ENCODE measurements at places on chromosomes 5 and 9.
A peak's percentile ranks its signal among the peaks of the same experiment; 100 is the strongest.

GRCh38 chr5:157269165-157269671, 3.3 kb downstream of the CYFIP2 start:
- no peak for ATAC-seq

- no peak for ATAC-seq
Measured at GRCh38 chr9:14633148-14633547, 60.1 kb downstream of the ZDHHC21 start.

DNA sequence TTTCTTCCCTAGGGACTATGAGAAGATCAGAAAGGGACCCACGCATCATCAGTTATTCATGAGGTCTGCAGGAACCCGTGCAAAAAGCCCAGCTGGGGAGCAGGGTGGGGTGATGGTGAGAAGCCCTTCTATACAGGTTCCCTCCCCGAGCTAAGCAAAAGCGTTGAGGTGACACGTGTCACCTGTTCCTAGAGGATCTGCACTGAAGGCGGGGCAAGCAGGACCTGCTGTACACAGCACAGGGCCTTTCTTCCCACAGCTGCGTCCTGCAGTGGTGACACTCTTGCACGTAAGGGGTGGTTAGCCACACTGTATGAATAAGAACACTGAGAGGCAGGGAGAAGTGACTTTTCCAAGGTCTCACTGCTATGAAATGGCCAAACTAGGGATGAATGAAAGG, 37.2 kb upstream of the SH3PXD2B start:
- ATAC-seq = no peak

GRCh38 chr5:52893105-52893504, 96.0 kb upstream of the ITGA2 start:
- no peak for ATAC-seq

GRCh38 chr9:113454914-113455761, 8.4 kb upstream of the RGS3 start:
- ATAC-seq = no peak

GRCh38 chr9:89659891-89660685, 55.3 kb downstream of the GADD45G start:
- peak; percentile 49 for ATAC-seq

DNA sequence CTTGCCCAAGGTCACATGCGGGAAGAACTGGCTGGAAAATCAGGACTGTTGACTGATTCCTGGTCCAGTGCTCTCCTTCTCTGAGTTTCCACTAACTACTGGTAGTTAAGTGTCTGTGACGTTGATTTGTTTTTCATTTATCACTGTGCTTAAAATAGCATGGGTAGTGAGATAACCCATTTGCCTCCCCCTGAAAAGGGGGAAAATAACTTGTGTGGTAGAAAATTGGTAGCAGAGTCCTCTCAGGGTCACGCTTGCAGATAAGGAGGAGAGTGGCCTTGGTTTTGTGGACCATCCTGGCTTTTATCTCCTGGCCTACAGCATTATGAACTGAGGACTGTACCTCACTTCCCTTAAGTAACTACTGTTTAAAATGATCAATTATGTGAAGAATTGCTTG, 10.9 kb downstream of the FUBP3 start:
- no peak for ATAC-seq

GRCh38 chr5:61801174-61801573, 469.1 kb downstream of the ZSWIM6 start:
- ATAC-seq = no peak

DNA sequence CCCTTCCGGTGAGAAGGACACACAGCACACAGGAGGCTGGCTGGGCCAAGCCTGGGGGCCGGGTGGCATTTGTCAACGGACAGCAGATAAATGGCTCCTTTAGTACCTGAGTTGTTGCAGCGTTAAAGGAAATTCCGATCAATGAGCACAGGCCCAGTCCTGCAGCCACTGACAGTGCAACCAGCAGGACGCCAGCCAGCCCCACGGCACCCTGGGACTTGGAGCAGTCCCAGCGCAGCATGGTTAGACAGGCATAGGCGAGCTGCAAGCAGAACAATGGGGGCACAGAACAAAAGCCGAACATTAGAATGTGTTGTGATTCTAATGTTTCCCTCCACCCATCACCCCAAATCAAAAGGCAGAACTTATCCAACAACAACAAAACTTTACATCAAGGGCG, 39.3 kb downstream of the PTCH1 start:
- ATAC-seq = no peak

GRCh38 chr5:122341087-122341486, 29.1 kb downstream of the SNCAIP start:
- ATAC-seq = no peak

DNA sequence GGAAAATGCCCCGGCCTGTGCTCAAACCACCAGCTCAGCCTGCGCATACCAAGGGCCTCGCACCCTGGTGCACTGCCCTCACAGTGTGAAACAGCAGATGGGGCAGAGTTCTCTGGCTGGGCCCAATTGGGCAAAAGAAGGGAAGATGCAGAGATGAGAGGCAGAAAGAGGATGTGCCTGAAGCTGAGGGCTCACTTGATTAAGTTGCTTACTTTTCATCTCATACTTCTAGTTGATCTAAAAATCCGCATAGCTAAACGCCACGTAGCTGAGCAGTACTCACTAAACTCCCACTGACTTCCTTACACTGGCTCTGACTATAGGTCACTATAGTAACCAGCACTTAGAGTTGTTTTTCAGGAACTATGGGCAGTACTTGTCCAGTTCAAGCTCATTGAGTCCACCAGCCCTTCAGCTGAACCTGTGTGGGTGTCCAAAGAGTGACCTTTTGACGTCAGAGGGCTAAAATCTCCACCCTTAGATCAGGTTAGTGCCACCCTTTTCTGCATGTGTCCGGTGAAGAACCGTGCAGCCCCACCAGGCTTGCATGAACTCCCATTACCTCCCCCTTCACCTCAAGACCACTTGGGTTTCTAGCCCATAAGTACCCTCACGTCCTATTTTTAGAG, 215.2 kb downstream of the AUH start:
- ATAC-seq = peak; percentile 61

DNA sequence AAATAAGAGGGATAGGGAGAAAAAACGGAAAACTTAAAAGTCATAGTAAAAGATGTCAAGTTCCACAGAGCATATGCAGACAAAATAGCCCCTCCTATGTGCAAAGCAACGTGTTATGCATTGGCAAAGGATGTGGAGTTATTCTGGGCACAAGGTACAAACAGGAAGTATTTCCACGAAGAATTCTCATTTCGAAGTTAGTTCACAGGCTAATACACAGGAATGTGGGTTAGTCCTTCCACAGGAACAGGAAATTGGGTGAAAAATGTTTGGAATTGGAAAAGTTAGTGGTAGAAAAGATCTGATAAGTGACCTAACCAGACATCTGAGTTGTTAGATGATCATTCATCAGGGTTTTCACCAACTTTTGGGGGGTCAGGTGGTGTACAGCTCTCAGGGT, 326.6 kb downstream of the EBF1 start:
- no peak for ATAC-seq

DNA sequence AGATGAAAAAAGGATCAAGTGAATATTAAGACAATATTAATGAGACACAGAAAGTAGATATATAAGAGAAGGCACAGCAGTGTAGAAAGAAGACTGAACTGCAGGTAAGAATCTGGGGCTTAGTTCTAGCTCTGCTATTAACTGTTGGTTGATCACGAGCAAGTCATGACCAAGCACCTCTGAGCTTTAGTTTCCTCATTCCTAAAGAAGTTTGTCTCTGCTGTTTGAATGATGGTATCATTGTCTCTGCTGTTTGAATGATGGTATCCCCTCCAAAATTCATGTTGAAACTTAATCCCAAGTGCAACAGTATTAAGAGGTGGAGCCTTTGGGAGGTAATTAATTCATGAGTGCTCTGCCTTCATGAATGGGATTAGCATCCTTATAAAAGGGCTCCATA, 2.5 kb upstream of the NME5 start:
- ATAC-seq = no peak

- peak; percentile 78 for ATAC-seq
Measured at GRCh38 chr5:78537821-78538220, 110.8 kb downstream of the LHFPL2 start.

- no peak for ATAC-seq
Measured at GRCh38 chr5:180172447-180173197, 36.4 kb downstream of the RASGEF1C start.
